ENCODE measurements at places on chromosomes 6 and 20. TPM values are rescaled to one million over a fixed set of nuclear protein-coding genes. Genes with fewer than 3 reads are reported as not detected.

The ZBP1 gene
- polyA plus RNA-seq: not detected

The WDR27 gene
- polyA plus RNA-seq: 54.4 TPM

The PKHD1 gene
- polyA plus RNA-seq: not detected

The PROKR2 gene
- polyA plus RNA-seq: not detected

The CCN6 gene
- polyA plus RNA-seq: 0.17 TPM

The CD24 gene
- polyA plus RNA-seq: 148 TPM

The EYA2 gene
- polyA plus RNA-seq: not detected

The MICB gene
- polyA plus RNA-seq: 0.64 TPM

The SLC24A3 gene
- polyA plus RNA-seq: 1.6 TPM

The AGER gene
- 4.8 TPM for polyA plus RNA-seq

The WFDC10B gene
- not detected for polyA plus RNA-seq

The SOX18 gene
- polyA plus RNA-seq: 3.5 TPM

The GFOD1 gene
- 30.5 TPM for polyA plus RNA-seq

The FABP7 gene
- 6.4 TPM for polyA plus RNA-seq

The HDGFL1 gene
- polyA plus RNA-seq: not detected

The IYD gene
- not detected for polyA plus RNA-seq

The ADGRF1 gene
- polyA plus RNA-seq: not detected

The TSPO2 gene
- not detected for polyA plus RNA-seq

The FAM83B gene
- not detected for polyA plus RNA-seq

The SLC17A9 gene
- 4.1 TPM for polyA plus RNA-seq

The TOX2 gene
- polyA plus RNA-seq: 0.32 TPM

The RNF5 gene
- 232 TPM for polyA plus RNA-seq

The TFAP2A gene
- polyA plus RNA-seq: 0.17 TPM

The TPBG gene
- polyA plus RNA-seq: 12.0 TPM

The GPSM3 gene
- 17.4 TPM for polyA plus RNA-seq

The RNF217 gene
- polyA plus RNA-seq: 9.4 TPM

The HUS1B gene
- polyA plus RNA-seq: 0.51 TPM

The HEY2 gene
- 166 TPM for polyA plus RNA-seq

The PRR18 gene
- 0.33 TPM for polyA plus RNA-seq

The EPPIN gene
- polyA plus RNA-seq: not detected

The SNX9 gene
- polyA plus RNA-seq: 23.9 TPM

The PHACTR3 gene
- 19.6 TPM for polyA plus RNA-seq
